ENCODE measurements at places on chromosomes 5 and 9.

- DNase-seq = no peak
Observed at GRCh38 chr5:112372543-112372942, 46.5 kb downstream of the EPB41L4A start.

DNA sequence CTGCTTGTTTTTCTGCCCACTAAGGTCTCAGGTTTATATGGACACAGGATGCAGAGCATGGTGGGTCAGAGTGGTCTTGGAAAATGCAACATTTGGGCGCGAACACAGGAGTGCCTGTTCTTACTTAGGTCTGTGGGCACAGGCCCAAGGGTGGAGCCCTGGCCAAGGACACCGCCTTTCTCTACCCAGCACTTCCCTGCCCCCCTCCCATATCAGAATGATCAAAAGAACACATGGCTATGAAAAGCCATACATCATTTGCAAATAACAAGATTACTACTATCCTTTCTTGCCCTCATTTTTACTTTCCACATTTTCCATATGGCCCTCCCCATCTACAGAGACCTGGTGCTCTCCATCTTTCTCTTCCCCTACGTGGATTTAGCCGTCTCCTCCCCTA, 162.2 kb downstream of the ENC1 start:
- no peak for DNase-seq

GRCh38 chr9:98260635-98261034, 5.2 kb upstream of the TBC1D2 start:
- no peak for DNase-seq

- DNase-seq = no peak
Observed at GRCh38 chr5:163535290-163535689, 29.9 kb downstream of the MAT2B start.

DNA sequence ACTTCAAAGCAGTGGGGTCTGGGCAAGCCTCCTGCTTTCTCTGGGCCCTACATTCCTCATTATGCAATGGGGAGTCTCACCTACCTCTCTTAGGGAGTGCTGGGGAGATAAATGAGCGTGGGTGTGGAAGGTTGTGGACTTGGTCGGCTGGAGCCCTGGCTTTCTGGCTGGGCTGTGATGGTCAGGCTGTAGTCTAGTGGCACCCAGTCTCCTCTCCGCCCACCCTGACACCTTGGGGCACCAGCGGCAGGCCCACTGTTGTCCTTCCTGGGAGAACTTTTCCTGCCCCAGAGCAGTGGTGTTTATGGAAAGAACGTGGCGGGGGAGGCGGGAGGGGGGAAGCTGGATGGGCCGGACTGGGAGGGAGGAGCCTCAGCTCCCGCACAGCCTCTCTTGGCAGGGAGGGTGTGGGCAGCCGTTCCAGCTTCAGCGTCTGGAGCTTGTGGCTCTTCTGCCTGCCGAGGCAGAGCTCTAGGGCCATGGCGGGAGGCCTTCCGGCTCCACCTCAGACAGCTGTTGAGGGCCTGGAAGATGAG, 4.1 kb downstream of the PTGS1 start:
- DNase-seq = no peak

DNA sequence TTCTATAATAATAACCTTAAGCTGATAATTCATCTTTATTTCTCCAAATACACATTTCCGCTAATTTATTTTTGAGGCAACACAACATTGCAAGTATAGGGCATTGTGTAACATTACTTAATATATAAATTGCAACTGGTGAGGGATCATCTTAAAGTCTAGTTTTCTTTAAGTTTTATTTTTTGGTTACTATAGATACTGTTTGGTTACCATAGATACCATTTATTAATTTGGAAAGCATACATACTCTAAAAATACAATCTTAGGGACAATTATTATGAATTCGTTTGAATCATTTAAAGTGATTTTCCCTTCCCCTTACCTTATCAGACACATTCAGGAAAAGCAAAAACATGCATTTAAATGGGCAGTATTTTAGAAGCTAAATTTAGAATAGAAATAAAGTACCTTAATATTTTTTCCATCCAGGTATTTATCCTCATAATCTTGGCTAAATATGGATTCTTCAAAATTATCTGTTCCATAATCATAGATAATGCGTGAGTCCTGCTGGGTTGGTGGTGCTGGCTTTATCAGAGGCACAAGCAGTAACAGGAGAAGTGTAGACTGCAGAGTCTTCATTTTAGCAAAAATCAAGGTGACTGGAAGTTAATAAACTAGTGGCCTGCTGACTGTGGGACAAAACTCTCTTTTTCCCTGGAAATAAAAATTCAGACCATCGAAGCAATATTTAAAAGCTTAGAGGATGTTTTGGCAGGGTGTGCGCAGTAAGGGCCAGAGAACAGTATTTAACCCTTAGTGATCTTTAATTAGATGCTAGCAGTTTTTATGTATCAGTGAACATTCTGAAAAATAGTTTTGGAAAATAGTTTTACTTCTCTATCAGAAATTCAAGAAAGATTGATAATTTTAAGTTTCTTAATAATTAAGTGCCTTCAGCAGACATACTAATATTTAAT, 1.3 kb downstream of the OGN start:
- no peak for DNase-seq

DNA sequence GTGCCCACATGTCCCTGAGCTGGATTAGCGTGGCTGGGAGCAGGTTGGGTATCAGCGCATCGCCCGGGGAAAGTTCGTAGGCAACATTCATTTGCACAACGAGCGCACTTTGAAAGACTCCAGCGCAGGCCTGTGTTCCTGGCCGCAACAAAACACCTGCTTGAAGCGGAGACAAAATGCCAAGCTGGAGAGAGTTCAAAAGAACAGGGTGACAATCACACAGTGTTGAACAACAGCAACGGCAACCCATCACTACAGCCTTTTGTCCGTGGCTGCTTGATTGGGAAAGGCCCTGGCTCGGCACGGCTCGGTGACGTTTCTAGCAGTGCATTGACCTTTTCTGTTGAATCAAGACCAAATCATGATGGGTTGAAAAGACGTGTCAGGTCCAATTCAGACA, 336.3 kb downstream of the IRX1 start:
- no peak for DNase-seq

GRCh38 chr5:135108992-135109391, 75.0 kb upstream of the PITX1 start:
- DNase-seq = no peak

GRCh38 chr5:113897748-113898147, 384.3 kb downstream of the YTHDC2 start:
- no peak for DNase-seq

GRCh38 chr5:79242242-79243039, 6.5 kb downstream of the JMY start:
- no peak for DNase-seq

GRCh38 chr5:161467703-161468102, 78.8 kb downstream of the GABRB2 start:
- DNase-seq = no peak

GRCh38 chr5:153813901-153814300, 224.8 kb downstream of the FAM114A2 start:
- DNase-seq = no peak

- no peak for DNase-seq
Observed at GRCh38 chr9:77903666-77904285, 127.8 kb downstream of the GNAQ start.

DNA sequence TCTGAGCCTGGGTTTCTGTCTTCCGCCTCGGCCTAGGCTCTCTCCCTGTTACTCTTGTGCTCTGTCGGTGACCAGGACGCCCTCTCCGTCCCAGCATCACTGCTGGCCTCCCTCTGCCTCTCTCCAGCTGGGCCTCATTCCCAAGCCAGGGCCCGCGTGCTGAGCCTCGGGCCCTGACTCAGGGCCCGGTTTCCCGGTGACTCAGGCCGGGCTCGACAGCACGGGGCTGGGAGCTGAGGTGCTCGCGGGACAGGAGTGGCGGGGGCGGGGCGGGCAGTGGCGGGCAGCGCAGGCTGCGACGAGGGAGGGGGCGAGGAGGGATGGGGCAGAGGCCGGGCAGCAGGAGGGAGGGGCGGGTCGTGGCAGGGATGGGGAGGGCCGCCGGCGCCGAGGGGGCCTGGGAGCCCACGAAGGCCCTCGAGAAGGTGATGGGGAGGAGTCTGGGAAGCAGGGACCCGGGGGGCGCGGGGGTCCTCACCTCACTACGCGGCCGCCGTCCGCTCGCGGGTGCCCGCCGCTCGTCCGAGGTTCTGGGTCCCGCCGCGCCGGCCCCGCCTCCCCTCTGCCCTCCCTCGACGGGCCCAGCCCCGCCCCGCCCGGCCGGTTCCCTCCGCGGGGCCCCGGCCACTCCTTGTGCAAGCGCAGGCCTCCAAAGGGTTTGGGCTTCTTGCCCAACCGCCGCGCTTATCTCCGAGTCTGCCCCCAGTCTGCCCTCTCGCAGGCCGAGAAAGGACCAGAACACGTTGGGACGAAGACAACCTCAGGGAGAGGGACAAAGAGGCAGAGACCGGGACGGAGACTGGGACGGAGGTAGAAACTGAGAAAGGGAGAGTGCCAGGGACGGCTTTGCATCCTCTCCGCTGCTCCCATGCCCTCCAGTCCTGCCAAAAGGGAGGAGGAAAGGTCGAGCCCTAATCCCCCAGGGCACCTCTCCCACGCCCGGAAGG, at the start of gene ARAP3:
ARAP3 (minus strand) TSS at position 536 of the 947 bp plus-strand sequence. CDS start 1,744 bp downstream, outside the sequence.
- peak; percentile 34 for DNase-seq

DNA sequence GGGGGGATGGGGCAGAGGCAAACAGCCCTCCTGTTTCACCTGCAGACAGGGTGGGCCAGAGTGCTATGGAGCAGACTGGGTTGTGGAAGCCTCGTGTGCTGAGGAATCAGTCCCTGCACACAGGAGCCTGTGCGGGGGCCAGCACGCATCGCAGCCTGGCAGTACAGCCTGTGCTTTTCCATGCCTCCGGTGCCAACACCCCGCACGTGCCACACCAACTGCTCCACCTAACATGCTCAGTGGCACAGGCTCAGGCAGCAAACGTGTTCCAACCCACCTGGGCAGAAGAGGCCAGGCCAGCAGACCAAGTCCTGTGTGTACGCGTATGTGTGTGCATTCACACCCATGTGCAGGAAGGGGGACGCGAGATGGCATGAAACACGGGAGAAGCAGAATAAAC, 37.4 kb upstream of the FBXW11 start:
- DNase-seq = no peak

DNA sequence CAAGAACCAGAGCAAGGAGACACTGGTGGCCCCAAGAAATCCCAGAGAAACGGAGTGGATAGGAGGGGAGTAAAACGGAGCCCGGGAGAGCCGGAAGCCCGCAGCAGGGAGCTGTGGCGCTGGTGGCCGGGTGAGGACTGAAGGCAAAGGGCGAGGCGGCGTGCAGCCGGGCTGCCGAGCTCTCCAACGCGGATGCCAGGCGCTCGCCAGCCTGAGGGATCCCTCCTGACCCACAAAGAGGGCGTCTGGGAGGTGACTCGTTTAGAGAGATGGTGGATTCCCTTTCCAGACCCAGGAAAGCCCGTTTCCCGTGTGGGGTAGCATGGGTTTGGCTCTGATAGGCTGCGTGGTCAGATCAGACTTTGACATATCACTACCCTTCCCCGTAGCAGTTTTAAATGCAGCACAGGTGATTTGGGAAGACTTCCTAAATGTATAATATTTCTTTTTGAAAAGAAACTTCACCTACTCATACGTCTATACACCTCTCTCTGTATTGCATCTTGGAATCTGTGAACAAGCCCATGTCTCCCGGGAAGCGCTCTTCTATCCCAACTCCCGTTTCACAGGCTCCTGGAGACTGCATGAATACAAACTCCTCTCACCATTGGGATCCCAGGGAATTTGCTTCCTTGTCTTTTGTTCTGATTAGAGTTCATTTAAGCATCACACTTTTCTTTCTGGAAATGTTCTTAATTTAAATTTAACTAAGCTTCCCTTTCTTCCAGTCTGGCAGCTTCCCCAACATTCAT, 158.1 kb downstream of the C9orf152 start:
- DNase-seq = no peak

GRCh38 chr9:103397868-103398600, 402.9 kb downstream of the CYLC2 start:
- DNase-seq = no peak

DNA sequence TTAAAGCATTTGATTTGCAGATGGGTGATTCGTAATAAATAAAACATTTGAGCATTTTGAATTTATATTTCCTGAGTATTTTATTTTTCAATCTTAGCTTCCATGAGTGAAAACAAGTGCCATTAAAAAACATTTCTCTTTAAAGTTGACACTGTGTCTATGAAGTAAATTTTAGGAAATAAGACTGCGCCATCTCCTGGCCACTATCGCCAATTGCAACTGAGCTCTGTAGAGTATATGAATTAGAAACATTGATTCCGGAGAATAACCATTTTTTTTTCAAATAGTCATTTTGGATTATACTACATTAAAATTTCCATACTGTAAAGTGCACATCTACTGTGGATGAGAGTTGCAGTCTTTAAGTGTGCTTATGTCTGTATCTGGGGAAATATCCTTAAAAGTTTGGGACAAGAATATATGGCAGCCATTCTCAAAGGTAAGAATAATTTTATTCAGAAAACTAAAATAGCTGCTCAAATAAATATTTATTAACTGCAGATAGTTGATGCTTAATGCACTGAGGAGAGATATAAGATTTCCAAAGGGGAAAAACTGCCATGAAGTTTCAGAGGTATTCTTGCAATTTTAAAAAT, 5.9 kb downstream of the DMRTA1 start:
- peak; percentile 35 for DNase-seq

GRCh38 chr9:104258296-104259011, 164.3 kb downstream of the SMC2 start:
- no peak for DNase-seq

GRCh38 chr9:109107402-109108240, 12.1 kb downstream of the TMEM245 start:
- DNase-seq = no peak

- no peak for DNase-seq
Observed at GRCh38 chr9:111604054-111604615, 4.7 kb upstream of the PTGR1 start.

GRCh38 chr5:68214482-68215207, 911 bp upstream of the PIK3R1 start:
- DNase-seq = no peak

- DNase-seq = no peak
Observed at GRCh38 chr9:116391306-116391900, 237.8 kb downstream of the PAPPA start.
